ENCODE measurements at places on chromosomes 7 and 10.

DNA sequence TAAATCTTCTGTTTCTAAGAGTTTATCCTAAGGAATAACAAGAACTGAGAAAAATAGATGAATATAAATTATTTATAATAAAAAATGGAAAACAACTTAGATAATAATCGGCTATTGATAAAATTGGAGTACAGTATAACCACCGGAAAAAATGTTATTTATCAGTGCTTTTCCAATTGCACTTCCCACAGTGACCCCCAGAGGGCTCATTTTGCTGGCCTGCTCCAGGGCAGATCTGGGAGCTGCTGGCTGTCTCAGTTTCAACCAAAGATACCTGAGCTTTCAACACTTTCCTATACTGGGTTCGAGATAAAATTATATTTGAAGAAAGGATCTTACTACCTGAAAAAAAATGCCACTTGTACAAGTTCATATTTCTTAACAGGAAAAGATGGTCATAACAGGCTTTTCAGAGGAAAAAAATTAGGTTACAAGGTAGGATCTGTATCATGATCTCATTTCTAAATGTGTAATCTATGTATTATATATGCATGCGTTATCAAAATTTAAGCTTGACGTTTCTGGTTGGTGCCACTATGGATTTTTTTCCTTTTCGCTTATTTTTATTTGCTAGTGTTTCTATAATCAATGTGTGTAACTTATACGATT, 165.7 kb downstream of the NPSR1 start:
- peak; percentile 37 for DNase-seq

GRCh38 chr7:74025730-74026129, 2.2 kb upstream of the ELN start:
- no peak for DNase-seq

GRCh38 chr10:67772894-67773511, 65.0 kb downstream of the DNAJC12 start:
- DNase-seq = no peak

GRCh38 chr7:4297165-4297917, 384.8 kb upstream of the FOXK1 start:
- DNase-seq = no peak

- DNase-seq = no peak
These were observed 88.5 kb downstream of the CTNNA3 start for GRCh38 chr10:67607472-67607871.

Measured in hippocampal formation (tissue), 2 donors.